ENCODE measurements at places on chromosomes 16 and 17.

- no peak for DNase-seq
Measured at GRCh38 chr16:4262303-4262835, 10.5 kb downstream of the TFAP4 start.

GRCh38 chr16:66984892-66985311 is 3.5 kb upstream of the CES4A start:
- no peak for DNase-seq

- DNase-seq, result no peak
Measured at GRCh38 chr16:1220098-1220728, 4.9 kb downstream of the TPSG1 start.

- DNase-seq, result peak; percentile 81
Measured at GRCh38 chr17:83080858-83081683, 1.7 kb downstream of the METRNL start.

GRCh38 chr17:3507071-3507470 is 31.3 kb downstream of the ASPA start:
- no peak for DNase-seq

- no peak for DNase-seq
Measured at GRCh38 chr16:85879549-85879948, 19.4 kb upstream of the IRF8 start.

DNA sequence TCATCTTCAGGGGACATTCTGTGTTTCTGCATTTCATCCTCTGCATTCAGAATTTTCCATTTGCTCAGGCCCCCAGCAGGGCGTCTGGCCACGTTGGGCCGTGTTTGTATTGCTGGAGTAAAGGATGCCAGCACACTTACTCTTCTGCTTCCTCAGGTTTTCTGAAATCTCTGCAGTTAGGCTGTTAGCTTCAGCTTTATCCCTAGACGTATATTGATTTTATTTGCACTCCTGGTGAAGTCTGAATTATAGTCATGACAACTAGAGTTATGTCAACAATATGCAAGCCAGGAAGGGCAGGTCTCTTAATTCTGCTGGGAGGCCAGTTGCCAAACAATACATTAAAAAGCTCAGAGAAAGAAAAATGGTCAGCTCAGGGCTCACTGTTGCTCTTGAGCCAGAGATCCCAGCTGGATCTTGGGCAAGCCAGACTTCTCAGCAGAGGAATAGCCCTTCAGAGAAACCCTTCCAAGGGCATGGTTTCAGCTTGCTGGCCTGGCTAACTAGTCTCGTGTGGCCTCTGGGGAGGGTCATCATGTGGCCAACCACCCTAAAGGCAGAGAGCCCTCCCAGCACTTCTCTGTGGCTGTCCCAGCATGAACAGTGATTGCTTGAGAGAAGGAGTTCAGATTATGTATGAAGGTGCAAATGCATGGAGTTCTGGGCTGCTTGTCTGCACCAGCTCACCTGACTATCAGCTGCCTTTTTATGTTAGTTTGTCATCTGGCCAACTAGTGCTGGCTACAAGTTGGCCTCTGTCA is 110.2 kb upstream of the CACNG5 start:
- no peak for DNase-seq

DNA sequence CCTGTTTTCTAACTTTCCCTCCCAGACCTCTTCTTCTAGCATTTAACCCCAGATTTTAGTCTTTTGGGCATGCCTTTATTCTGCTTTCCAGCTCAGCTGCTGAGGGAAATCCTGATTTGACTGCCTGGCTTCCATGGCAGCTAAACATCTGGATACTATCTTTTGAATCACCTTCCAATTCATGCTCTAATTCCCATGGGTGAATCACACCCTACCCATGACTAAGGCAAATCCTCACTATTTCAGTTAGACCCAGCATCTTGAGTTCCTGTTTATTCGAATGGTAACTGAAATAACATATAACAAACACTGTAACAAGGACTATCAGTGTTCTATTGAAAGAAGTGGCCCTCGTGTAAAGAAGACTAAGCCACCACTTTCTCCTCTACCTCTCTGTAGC is 29.8 kb downstream of the CA10 start:
- no peak for DNase-seq

- no peak for DNase-seq
Measured at GRCh38 chr16:27505297-27506236, 44.1 kb downstream of the GTF3C1 start.

DNA sequence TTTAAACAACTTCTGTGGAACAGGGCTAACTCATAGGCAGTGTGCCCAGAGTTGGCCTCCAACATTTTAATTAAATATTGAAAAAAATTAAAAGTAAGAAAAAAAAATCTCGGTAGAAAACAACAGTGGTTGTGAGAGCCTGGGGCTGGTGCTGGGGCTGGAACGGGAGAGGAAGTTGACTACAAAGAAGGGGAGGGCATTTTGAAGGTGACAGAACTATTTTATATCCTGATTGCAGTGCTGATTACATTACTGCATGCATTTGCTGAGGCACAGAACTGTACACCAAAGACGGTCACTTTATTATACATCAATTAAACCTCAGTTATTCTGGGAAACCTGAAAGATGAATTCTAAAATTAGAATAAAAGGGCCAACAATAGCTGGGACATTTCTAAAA is 142.5 kb downstream of the PARN start:
- DNase-seq, result no peak

- DNase-seq, result no peak
Measured at GRCh38 chr17:72719578-72720493, 372.7 kb downstream of the SLC39A11 start.

DNA sequence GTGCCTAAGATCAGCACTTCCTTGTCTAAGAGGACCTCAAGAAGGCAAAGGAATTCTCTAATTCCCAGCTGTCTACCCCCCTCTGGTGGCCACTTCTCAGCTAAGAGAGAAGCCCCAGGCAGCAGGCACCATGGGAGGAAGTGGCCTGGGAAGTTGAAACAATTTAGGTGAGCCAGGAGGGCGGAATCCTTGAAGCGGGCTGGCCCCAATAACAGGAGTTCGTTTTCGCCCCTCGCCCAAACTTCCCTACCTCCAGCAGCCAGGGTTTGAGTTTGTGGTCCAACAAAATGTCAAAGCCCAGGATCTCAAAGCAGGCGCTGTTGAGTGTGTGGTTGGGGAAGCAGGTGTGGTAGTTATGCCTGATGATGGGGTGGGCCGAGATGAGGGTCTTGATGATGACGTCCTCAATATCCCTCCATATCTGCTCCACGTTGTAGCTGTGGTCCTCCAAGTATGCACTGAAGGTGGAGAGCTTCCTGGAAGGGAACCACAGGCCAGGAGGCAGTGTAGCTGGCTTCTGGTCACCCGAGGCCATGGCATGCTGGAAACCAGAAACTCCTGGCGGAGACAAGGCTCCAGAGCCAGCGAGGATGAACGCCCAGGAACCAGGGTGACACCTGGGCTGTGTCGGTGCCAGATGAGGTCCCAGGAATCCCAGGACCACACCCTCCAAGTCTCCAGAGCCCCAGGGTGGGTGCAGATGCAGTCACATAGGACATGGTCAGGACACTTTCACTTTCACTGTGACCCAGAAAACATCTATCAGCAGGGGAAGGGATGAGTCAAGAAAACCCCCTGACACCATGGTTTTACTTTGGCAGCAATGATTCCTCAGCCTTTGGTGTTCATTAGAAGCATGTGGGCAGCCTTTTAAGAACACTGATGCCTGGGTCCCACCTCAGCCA is 25.6 kb downstream of the TTLL6 start:
- DNase-seq, result peak; percentile 32

DNA sequence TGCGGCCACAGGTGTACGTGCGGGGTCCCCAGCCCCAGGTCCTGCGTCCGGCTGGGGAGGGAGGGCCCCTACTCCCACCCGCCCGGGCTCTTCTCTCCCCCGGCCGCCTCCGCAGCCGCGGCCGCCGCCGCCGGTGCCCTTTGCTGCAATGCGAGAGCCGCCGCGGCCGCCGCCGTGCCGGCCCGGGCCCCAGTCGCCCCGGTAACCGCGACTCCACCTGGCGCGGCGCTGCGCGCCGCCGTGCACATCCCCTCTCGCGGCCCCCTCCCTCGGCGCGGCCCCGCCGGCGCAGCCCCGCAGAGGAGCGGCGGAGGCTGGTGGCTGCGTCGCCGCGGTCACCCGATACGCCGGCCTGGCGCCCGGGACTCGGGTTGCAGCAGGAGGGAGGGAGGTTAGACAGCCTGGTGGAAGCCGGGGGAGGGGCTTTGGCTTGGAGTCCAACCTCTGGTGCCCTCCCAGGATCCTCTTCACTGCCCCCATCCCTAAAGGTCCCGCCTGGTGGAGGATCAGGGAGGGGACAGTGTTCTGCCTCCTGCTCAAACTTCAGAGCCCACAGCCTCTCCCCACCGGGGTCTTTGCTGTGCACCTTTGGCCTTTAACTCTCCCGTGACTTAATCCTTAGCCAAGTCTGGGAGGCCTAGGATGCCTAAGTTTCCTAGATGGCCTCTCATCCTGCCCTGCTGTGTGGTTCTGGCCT is 32.9 kb downstream of the SRCIN1 start:
- peak; percentile 53 for DNase-seq

DNA sequence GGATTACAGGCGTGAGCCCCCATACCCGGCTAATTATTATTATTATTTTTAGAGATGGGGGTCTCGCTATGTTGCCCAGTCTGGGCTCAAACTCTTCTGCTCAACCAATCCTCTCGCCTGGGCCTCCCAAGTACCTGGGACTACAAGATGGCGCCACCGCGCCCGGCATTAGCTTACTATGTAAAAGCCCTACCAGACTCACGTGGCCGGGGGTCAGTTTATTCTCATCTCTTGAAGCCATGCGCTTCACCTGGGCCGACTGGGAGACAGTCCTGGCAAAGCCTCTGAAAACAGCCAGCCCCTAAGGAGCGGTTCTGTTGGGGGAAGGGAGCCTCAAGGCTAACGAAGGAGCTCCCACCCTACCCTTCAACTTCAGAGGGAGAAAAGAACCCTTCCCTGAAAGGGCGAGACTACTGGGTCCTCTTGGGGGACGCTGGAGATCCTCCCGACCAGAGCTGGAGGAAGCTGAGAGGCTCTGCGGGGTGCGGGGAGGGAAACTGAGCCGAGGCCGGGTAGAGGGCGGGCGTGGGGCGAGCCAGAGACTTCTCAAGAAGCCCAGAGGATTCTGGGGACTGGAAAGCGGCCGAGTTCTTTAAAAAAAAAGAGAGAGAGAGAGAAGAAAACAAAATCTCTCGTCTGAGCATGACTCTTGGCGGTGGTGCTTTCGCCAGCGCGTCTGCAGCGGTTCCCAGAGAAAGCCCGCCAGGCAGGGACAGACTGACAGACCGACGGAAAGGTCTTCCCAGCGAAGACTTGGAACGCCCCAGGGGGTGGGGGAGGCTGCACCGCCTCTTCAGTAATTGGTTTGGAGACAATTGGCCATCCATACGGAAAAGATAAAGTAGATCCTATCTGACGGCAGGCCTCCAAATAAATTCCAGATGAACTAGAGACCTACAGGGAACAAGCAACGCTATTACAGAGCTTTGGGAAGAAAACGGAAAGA is 5.6 kb upstream of the TUBG2 start:
- DNase-seq, result no peak

GRCh38 chr16:71635632-71636031 is 9.6 kb downstream of the MARVELD3 start:
- no peak for DNase-seq

DNA sequence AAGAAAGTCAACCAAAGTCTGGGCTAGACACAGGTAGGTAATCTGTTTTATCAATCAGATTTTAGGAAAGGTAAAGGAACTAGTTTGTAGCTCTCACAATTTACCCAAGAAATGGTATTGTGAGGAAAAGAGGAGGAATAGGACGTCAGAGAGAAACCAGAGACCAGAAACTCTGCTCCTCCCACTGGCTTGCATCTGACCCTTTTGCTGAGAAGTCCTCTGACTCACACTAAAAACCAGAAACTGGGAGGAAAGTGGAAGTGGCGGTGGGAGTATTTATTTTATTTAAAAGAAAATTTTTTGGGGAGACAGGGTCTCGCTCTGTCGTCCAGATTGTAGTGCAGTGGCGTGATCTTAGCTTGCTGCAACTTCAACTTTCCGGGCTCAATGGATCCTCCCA is 38.0 kb upstream of the MNT start:
- DNase-seq, result no peak

- no peak for DNase-seq
Measured at GRCh38 chr16:1565083-1565805, 31.8 kb downstream of the TMEM204 start.

- no peak for DNase-seq
Measured at GRCh38 chr17:55587608-55588139, 76.4 kb upstream of the SMIM36 start.

DNA sequence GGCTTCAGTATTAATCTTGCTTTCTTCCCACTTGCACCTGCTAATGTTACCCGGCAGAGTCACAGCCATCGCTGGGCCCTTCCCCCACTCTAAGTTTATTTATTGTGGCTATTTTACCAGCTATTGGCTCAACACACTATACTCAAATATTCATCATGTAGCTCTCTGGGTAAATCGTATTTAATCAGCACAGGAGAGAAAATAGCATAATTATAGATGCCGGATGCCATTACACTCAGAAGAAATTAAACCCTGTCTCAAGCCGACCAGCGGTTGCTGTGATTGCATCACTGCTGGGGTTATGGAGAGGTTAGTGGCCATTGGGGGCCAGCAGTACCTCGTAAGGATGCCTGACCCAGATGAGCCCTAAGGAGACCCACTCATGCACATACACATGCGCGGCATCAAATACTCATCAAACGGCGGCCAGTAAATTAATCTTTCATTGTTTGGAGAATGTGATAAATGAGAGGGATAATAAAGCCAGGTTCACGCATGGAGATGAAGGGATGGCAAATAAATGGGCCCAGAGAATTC is 269.5 kb upstream of the ZFHX3 start:
- no peak for DNase-seq

DNA sequence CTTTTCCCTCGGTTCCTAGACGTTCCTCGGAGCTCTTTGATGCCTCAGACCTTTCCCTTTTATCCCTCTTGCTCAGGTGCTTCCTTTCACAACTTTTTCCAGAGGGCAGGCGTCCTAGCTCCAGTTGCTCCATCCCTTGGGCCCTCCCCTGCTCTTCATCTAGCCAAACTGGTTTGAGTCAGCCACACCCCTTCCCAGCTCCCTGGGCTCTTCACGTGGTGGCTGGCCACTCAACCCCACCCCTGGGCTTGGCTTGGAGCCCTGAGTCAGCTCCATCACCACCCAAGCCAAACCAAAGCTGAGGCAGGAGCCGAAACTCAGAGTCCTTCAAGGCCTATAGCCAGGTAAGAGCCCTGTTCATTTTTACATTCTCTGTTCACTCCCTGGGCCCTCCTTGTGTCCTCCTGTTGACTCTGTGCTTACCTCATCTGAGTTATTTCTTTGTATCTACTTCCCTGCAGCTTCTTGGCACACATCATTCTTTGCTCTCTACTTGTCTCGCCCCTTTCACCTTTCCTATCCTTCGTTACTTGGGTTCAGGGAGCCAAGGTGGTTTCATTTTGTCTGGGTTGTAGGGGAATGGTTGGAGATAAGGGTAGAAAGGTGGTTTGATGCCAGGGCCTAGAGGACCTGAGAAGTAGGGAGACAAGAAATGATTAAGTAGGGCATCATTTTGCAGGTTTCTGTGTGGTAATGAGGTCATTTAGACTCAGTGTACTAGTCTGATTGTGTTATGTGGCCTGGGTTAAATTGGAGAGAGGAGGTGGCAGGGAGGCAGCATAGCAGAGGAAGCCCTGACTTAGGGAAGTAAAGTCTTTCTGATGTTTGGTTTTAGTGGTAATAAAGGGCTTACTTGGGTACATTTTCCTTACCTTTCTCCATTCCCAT is 7.6 kb upstream of the PHKG2 start:
- DNase-seq, result no peak

- DNase-seq, result no peak
Measured at GRCh38 chr17:49455272-49455861, 39.7 kb upstream of the NGFR start.
